ENCODE measurements at places on chromosomes 13 and 19.

DNA sequence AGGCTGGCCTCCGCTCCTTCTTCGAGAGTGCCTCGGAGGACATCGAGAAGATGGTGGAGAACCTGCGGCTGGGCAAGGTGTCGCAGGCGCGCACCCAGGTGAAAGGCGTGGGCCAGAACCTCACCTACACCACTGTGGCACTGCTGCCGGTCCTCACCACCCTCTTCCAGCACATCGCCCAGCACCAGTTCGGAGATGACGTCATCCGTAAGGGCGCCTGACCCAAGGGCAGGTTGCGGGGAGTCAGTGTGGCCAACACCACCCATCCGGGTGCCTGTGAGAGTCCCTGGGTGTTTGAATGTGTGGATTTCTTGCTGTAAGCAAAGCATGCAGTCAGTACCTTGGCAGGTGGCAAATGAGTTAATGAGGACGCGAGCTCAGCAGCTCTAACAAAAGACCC lies 78.8 kb downstream of the RYR1 start:
- no peak for DNase-seq

GRCh38 chr13:103598671-103599070 lies 532.5 kb upstream of the SLC10A2 start:
- DNase-seq, result no peak

- DNase-seq, result no peak
Observed at GRCh38 chr13:65149687-65150086, 2080.4 kb downstream of the PCDH9 start.

DNA sequence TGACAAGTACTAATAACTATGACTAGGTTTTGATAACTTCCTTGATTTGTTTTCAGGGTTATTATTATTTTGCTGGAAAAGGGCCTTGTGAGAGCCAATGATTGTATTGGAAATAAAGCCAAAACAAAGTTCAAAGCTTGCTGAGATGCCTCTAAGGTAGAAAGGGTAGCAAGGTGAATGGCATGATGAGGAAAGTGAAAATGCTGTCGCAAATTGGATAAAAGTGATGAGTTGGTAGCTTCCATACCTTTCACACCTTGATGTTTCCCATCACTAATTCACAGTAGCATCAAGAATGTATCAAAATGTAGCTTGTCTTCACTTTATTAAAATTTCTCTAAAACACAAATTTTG lies 259.4 kb downstream of the FGF14 start:
- no peak for DNase-seq

GRCh38 chr13:85379991-85380390 lies 419.2 kb downstream of the SLITRK6 start:
- DNase-seq, result no peak

DNA sequence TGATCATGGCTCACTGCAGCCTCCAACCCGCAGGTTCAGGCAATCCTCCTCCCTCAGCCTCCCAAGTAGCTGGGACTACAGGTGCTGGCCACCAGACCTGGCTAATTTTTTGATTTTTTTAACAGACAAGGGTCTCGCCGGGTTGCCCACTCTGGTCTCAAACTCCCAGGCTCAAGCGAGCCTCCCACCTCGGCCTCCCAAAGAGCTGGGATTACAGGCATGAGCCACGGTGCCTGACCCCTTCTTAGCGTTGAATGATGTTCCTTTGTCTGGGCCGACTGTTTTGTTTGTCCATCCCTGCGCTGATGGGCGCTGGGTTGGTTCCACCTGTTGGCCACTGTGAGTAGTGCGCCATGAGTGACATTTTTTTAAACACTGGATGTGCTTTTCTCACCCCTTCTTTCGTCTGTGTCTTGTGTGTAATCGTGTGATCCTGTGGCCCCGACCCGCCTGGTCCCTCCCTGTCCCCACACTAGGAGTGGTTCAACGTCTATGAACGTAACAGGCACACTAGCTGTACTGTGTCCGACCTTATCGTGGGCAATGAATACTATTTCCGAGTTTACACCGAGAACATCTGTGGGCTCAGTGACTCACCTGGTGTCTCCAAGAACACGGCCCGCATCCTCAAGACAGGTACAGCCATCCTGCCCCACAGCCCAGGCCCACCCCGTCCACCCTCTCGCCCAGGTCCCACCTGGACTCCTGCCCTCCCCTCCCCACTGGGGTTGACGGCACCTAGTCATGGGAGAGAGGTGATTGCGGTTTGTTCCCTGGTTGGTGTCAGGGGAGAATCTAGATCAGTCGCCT lies 15.0 kb upstream of the EMC10 start:
- peak; percentile 89 for DNase-seq

- DNase-seq, result no peak
Observed at GRCh38 chr13:58852076-58852475, 1220.5 kb downstream of the PCDH17 start.

- no peak for DNase-seq
Observed at GRCh38 chr13:21619633-21620220, 15.8 kb upstream of the MICU2 start.

DNA sequence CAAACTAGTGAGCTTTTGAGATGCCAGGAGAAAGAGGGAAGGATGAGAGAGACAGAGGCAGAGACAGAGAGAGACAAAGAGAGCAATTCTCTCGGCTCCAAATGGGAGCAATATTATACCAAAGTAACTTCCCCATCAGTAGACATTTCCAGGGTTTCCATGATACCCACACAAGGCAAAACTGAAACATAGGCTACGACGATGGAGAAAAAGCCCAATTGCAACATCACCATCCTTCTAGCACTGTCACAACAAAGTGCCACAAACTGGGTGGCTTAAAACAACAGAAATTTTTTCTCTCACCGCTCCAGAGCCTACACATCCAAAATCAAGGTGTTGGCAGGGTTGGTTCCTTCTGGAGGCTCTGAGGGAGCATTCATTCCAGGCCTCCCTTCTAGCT lies 81.4 kb downstream of the KCTD12 start:
- no peak for DNase-seq

DNA sequence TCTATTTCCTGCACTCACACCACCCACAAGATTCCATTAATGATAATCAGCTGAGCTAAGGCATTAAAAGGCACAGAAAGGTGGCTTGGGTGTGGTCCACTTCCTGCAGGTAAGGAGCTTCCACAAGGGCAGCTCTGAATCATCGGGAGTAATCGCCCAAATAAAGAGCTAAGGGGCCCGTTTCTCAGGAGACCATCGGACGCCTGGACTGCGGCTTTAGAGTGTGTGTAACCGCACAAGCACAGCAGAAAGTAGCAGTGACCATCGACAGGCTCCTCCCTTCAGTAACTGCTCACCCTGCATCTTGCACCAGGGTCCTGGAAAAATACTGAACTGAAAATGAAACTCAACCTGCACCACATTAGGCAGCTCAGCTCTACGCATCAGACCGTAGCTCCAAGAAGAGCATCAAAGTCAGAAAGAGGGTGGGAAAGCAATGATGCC lies 6.0 kb downstream of the STK24 start:
- no peak for DNase-seq

DNA sequence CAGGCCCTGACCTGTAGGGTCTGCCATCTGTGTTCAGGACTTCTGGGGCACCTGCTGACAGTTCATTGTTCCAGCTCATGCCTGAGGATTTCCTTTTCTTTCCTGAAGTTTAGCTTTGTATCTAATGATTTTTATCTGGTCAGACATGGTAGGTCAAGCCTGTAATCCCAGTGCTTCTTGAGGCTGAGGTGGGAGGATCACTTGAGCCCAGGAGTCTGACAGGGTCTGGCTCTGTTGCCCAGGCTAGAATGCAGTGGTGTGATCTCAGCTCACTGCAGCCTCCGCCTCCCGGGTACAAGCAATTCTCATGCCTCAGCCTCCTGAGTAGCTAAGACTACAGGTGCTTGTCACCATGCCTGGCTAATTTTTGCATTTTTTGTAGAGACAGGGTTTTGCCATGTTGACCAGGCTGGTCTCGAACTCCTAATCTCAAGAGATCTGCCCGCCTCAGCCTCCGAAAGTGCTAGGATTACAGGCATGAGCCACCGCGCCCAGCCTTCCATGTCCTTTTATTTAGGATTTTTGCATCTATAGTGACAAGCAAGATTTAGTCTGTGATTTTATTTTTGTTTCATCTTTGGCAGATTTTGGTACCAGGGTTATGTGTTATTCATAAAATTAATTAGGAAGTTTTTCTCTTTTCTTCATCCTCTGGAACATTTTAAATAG lies 33.2 kb downstream of the CHST8 start:
- DNase-seq, result no peak

GRCh38 chr19:52689843-52690368 lies 44.9 kb downstream of the ZNF611 start:
- DNase-seq, result peak; percentile 40

- no peak for DNase-seq
Observed at GRCh38 chr19:55419624-55420236, 12.1 kb upstream of the UBE2S start.

DNA sequence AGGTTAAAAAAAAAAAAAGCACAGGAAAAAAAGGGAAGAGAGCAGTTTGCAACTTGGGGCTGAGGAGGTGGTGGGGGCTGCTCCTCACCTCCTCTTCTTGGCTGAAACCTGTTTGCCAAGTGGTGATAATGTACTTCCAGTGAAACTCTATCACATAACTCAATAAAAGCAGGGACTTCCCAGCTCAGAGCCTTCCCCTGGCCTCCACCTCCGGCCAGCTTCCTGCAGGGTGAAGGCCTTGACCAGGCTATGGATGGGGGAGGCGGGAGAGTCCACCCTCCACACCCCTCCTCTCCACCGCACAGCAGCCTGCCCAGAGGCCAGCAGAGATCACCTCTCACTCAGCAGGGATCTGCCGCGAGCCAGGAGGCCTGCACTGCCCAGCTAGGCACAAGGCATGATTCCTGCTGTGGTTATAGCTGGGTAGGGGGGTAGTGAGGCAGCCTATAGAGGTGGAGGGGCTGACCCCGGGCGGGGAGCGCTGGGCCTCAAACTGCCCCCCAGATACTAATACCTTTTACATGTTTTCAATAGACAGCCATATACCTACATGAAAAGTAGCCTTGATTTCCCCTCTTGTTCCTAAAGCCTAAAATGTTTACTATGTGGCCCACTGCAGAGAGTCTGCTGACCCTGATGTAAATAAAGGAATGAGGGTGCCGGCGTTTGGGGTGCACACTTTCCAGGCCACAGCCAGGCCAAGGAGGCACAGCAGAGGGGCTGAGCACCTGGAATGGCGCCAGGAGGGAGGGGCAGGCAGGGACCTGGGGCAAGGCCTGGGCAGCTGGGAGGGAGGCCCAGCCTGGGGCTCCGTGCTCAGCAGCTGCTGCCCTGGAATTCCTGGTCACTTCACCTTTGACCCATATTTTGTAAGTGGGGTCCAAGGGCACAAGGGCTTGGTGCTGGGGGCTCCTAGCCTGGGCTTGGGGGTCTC lies 10.3 kb downstream of the ZNF787 start:
- no peak for DNase-seq

DNA sequence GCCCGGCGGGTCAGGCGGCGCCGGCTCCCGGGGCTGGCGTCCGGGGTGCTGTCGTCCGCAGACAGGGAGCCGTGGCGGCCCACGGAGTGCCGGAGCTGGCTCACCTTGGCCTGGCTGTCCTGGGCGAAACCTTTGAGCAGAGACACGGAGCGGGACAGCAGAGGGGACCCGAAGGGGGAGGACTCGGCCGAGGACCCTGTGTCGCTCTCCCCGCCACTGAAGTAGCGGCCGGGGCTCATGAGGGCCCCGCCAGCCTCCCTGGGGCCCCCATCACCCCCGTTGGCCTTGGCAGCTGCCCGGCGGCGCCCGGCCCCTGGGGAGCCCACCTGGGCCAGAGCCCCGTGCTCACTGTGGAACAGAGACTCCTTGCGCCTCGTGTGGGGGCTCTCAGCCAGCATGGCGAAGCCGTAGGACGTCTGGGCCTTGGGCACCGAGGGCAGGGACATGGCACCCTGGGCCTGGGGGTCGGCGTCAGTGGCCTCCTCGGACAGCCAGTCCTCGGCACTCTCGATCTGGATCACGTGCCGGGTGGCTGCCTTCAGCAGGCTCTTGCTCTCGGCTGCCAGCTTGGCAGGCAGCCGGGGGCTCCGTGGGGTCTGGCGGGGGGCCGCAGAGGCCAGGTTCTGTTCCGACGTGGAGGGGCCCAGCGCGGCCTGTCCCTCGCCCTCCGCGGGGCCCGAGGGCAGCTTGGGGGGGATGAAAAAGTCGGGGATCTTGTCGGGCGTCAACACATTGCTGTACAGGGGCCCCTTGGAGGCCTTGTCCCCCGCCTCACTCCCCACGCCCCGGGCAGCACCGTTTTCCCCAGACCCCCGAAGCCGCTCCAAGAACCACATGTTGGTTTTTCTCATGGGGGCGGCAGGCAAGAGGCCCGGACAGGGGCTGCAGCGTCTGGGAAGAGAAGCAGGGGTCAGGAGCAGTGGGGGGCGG lies 1.2 kb downstream of the C2CD4C start:
- DNase-seq, result peak; percentile 44

DNA sequence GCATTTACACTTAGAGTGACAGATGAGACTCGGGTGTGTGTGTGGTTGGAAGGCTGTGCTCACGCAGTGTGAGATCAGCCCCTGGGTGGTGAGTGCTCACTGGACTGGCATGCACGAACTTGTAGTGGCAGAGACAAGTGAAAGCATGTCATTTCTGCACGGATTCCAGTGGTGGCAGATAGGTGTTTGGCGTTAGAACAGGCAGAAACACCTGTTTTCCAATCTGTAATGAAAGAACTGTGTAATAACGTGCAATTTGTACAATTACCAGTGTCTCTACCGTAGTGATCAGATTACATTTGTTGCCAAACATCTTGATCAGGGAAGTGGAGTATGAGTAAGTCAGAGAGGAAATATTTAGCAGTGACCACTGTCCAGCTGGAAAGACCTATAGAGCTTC lies 8.2 kb downstream of the LAMP1 start:
- no peak for DNase-seq

- DNase-seq, result no peak
Observed at GRCh38 chr13:66578305-66578704, 651.8 kb downstream of the PCDH9 start.

GRCh38 chr13:48175185-48175584 lies 57.8 kb upstream of the ITM2B start:
- DNase-seq, result no peak

- no peak for DNase-seq
Observed at GRCh38 chr13:29196409-29197074, 376.4 kb downstream of the MTUS2 start.

- DNase-seq, result no peak
Observed at GRCh38 chr13:105165449-105166125, 1369.9 kb downstream of the EFNB2 start.

GRCh38 chr13:43744261-43745031 lies 42.3 kb downstream of the ENOX1 start:
- no peak for DNase-seq
